ENCODE measurements at places on chromosomes 1 and 21.

GRCh38 chr1:192787914-192788585, 20.8 kb upstream of the RGS2 start:
- no peak for DNase-seq

- peak; percentile 52 for DNase-seq
These were observed 97.4 kb upstream of the KCNJ15 start for GRCh38 chr21:38159355-38159754.

- no peak for DNase-seq
These were observed 1.3 kb upstream of the GPATCH4 start for GRCh38 chr1:156602557-156602993.

GRCh38 chr1:20735581-20736111, 3.1 kb upstream of the SH2D5 start:
- DNase-seq = no peak

DNA sequence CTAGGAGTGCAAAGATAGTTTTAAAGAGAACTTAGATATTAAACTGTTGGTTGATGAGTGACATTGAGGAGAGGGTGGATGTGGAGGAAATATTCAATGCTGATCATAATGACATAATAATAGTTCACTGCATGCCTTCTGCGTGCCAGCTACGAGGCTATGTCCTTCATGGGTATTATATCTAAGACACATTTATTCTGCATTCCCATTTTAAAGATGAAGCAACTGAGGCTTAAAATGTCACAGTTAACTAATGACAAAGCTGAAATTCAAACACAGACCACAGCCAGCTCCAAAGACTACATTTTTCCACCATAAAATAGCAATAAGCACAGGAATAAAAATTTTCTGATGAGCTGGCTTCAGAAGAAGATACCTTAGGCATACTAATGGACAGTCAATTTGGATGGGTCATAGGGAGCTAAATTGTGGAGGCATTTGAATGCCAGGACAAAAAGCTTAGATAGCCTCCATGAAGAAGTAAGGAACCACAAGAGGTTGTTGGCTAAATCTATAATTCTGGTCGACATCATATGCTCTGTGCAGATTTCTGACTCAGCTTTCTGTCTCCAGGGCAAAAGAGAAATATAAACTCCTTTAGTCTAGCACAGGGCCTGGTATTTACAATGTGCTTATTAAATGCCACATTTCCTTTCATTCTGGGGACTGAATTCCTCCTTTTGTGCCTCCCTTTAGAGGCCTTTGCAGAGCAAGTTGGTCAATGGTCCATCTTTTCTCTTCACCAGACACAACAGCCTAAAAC, 71.2 kb upstream of the NRIP1 start:
- DNase-seq = no peak

DNA sequence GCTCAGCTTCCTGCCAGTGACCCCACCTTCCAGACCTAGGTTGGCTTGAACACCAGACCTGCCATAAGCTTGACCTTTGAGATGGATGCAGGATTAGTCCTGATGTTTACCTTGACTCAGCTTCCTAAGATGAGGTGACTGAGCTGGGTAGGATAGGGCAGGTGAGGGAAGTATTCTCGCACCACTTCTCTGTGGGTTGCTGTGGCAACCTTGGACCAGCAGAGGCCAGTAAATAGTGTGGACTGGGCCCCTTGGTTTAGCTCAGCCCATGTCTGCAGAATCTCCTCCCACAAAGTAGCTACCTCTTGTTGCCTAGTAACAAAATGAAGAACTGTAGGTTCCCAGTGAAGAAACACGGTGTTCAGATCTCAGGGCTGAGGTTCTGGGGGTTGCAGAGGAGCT, 8.4 kb downstream of the RPS6KA1 start:
- no peak for DNase-seq

DNA sequence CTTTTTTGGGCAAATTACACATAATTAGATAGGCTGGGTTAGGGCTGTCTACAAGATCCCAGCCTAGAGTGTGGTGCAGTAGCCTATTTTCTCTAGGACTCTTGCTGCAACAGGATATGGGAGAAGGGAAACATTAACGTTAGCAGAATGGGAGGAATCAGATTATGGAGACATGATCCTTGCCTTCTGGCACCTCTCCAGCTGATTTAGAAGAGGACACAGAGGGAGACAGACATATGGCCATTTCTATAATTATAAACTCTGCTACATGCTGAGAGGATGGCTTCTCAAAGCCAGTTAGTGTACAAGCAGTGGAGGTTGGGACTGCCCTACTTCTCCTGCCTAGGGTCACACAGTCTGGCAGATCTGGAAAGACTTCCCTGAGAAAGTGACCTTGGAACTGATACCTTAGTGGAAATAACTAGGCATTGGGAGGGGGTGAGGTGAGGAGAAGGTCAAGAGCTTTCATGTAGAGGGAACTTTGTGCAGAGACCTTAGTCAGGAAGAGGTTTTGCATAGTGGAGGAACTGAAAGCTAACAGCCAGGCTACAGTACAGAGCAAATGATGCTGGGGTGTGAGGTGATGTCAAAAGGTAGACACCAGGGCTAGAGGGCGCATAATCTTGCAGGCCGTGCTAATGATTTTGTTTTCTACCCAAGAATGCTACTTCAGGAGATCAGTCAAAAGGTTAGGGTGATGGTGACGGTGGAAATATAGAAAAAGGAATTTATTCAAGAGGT, 1.2 kb upstream of the CD1D start:
- DNase-seq = no peak

DNA sequence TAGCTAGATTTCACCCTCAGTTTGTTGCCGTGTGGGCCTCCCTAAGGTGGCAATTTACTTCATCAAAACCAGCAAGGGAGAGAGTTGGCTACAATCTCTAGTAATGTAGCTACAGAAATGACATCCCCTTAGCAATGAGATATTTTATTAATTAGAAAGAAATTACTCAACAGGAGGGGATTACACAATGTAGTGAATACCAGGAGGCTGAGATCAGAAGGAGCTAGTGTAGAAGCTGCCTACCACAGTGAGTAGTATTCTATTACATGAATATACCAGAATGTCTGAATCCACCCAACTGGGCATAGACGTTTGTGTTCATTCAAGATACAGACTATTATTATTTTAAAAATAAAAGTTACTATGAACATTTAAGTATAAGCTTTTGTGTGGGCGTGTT, 868.2 kb upstream of the CXADR start:
- DNase-seq = no peak

DNA sequence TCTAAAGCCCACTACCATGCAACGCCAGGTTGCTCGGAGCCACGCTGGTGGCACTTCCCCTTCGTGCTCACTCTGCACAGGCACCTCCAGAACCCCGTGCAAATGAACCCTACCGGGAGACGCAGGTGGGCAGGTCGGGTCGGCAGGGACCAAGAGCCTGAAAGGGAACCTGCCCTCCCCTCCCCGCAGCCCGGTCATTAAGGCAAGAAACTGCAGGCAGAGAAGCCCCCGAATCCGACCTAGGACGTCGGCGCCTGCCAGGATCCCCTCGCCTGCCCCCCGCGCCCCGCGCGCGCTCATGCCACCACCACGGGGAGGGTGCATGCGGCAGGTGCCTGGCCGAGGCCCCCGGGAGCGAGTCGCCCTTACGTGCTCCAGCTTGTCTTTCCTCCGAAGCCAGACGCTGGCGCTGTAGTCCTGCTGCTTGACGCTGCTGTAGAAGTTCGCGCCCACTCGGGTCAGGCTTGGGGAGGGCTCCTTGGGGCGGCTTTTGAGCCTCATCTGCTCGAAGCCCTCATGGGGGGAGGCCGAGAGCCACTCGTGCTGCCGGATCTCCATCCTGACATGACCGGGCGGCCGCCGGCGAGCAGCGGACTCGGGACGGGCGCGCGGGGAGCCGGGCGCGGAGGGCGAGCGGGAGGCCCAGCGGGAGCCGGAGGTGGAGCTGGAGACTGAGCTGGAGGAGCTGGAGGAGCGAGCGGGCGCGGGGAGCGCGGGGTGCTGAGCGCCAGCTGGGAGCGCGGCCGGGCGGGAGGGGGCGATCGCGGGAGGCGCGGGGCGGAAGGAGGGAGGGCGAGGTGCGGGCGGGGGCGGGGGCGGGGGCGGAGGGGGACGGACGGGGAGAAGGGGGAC, 552 bp downstream of the PLD5 start:
- no peak for DNase-seq

- no peak for DNase-seq
These were observed at the start of gene MEF2D for GRCh38 chr1:156500543-156500792. Gene MEF2D (minus strand): TSS chr1:156500775. CDS start chr1:156483292, 17,483 bp downstream.

DNA sequence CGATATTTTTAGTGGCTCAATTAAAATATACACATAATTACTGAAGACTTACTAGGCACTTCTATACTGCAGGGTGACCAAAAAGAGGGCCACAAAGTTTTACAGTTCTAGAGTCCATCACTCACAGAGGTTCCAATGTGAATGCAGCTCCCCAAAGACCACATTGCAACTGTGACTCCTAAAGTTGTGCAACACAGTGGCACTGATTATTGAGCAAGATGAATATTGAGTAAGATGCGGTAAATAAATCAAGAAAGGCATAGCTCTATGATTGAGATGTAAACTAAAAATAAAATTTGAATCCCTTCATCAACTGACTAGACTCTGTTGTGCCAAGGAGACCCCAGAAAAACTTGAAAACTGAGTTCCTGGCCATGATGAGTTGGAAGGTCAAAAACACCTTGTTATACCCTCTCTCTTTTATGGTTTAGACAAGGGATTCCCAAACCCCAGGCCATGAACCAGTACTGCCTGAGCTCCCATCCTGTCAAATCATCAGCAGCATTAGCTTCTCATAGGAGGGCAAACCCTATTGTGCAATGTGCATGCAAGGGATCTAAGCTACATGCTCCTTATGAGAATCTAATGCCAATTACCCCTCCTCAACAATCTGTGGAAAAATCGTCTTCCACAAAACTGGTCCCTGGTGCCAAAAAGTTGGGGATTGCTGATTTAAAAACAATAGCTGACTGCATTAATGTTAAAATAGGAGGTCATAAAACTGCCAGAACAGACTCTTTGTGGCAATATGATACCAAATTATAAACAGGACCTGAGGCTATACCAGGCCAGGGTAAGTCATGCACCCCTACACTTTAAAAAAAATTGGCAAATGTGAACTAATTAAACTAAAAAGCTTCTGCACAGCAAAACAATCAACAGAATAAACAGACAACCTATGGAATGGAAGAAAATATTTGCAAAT, 94.3 kb downstream of the ADGRL4 start:
- DNase-seq = no peak

DNA sequence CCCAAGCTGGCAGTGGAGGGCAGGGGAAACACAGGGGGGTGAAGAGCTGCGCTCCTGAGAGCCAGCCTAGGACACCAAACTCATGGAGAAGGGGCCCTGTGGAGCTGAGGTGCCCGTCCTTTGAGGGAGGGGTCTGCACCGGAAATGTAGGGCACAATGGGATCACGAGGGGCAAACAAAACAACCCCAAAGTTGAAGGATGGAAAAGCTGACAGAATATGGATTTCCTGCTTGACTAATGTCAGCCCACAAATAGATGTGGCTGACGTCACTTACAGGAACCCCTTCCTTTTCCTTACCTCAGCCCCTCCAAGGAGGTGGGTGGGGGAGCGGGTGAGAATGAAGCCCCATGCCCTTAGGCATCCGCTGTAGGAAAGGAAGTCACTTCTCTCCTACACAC, 110.9 kb downstream of the KCNN3 start:
- peak; percentile 30 for DNase-seq

DNA sequence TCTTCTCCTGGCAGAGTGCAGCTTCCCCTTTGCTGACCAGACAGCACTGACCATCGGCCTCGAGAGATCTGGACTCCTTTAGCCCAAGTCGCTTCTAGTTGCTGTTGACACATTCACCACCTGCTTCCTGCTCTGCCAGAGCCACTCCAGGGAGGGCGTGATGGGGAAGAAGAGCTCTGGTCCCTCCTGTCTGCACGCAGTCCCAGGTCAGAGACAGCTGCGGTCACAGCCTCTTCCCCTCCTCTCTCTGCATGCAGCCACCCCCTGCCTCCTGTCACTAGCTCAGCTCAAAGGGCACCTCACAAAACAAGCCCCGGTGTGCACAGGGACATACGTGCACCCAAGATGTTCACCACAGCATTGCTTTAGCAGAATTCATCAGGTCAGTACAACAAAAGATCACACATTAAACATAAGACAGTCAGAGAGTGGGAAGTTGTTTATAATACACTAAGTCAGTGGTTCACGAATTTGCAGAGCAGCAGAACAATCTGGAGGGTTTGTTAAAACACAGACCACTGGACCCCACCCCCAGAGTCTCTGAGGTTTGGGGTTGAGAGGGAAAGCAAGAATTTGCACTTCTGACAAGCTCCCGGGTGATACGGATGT, 132.9 kb downstream of the SYF2 start:
- DNase-seq = no peak

DNA sequence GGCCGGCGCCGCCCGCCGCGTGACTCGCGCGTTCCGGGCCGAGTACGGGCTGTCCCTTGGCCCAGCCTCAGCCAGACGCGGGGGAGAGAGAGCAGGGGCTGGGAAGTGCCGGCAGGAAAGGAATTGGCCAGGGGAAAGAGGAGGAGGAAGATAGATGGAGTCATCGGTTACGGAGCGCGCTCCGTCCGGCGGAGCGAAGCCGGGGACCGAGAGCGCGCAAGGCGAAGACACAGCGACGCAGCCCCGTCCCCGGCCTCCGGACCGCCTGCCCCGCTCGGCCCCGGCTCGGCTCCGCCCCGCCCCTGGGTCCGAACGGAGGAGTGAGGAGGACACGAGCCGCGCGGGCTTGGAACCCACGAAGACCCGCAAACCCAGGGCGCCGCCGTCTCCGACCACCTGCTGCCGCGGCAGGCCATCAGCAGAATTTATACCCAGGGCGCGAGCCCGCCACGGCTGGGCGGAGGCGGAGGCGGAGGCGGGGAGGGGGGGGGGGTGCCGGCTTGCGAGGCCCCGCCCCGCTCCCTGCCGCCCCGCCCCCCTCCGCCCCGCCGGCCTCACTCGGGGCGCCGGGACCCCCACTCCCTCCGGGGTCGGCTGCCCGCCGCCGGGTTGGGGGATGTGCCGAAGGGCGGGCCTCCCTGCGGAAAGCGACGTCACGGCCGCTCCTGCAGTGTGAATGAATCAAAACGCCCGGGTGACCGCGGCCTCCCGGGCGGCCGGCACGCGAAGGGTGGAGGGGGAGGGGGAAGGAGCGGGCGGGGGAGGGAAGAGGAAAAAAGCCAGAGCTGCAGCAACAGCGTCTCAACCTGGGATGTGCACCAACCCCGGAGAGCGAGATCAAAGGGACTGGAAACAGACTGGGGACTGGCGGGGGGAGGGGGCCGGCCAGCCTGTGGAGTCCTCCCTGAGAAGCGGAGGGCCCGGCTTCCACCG, at the start of gene LHX4:
LHX4 (plus strand) TSS at position 782 of the 933 bp plus-strand sequence. CDS start 266 bp downstream, outside the sequence.
- no peak for DNase-seq

DNA sequence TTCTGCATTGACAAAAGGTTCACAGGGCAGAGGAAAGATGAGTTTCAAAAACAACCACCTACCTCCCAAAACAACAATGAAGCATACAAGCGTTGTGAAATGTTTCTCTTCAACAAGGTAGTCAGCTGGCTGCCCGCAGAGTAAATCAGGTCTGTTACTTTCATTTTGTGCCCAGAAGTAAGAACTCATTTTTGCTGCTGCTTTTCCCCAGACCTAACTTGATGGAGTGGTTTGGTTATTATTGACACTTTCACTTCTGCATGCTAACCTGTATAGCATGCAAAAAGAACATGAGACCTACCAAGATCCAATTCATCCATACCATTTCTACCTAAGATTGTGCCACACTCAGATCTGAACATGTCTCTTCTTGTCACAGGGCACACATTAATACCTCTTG, 1.3 kb downstream of the SLC9C2 start:
- no peak for DNase-seq
